ENCODE measurements at places on chromosomes 1 and 21.

DNA sequence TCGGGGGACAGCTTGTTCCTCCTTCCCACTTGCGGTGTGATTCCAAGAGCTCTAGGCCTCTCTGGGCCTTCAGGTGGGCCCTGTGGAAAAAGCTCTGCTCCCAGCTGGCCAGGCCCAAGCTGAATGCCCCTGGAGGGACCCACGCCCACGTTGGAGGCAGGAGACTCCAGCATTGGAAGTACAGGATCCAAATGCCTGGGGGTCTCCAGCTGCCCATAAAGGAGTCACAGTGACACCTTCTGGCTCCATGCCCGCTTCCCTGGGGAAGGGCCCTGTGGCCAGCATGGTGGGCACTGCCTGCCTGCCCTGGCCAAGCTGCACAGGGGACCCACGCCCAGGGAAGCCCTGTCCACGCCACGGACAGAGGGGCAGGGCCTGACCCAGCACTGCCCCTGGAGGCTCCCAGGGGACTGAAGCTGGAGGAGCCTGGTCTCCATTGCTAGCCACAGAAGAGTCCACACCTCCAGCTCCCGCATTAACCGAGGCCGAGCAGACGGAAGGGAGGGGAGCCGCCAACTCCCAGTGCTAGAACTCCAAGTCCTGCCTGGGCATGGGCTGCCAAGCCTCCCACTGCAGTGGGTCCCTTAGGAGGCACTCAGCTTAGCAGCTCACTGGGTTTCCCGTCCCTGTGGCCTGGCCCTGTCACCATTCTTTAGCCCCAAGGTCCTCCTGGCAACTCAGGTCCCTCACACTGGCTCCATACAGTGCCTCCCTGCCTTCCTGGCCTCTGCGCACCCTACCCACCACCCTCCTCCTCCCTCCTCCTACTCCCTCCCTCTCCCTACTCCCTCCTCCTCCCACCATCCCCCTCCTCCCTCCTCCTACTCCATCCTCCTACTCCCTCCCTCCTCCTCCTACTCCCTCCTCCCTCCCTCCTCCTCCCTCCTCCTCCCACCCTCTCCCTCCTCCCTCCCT lies 41.9 kb downstream of the WNT9A start:
- DNase-seq: no peak

DNA sequence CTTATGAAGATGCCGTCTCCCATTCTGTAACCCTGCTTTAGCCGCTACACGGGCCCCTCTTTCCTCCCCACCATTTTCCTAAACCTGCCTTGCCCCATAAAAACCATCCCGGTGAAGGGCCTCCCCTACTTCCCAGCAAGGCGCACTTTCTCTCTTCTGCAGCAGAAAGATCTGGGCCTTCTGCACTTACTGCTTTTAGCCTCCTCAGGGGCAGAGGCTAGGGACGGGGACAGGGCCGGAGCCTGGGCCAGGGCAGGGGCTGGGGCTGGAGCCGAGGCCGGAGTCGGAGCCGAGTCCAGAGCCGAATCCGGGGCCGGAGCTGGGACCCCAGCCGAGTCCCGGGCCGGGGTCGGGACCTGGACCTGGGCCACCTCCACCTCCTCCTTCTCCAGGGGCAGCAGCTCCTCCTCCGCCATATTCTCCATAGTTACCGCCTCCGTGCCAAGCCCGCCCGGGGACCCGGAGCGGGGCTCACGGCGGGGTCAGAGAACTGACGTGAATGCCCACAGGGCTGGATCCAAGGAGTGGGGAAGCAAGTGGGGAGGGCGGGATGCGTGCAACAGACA lies 382 bp downstream of the TRMT1L start:
- DNase-seq: peak; percentile 14

DNA sequence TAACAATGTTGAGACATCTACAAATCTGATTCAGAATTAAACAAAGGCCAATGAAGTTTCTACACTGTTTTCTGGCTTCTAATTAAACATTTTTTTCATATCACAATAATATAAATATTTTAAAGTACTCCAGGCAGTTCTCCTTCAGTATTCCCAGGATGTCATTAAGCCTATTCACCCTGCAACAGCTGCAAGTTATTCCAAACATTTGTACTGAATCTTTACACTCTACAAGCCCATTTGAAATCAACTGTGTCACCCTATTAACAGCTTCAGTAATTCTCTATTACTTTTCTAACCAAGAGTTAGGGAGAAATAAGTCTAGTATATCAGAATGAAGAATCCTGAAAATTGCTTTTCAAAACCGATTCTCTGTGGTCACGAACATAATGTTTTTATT lies 124.6 kb downstream of the OLFML2B start:
- DNase-seq: no peak

- no peak for DNase-seq
Measured at GRCh38 chr1:182293119-182293589, 98.4 kb downstream of the GLUL start.

DNA sequence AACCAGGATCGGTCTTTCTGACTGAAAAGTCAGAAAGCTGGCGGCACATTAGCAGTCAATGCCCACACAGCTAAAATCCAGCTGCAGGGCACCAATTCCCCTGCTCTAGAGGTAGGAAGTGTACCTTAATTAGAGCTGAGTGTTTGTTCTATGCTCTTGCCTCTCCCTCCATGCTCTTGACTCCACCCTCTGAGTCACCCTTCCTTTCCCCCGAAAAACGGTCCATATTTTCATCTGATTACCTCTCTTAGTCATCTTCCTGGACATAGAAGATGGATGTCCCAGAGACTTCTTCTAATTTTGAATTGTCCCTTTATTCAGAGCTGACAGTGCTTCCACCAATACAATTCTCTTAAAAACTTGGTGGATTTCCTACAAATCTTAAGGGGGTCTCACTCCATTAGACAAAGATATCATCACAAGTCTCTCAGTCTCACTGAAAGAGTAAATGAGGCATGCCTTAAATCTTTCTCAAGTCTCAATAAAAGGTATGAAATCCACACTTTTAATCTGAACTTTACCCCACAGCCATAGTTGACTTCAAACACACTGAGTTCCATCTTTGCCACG lies 44.1 kb upstream of the SLC19A1 start:
- DNase-seq: no peak

GRCh38 chr1:40090652-40091355 lies 6.2 kb downstream of the PPT1 start:
- peak; percentile 7 for DNase-seq

DNA sequence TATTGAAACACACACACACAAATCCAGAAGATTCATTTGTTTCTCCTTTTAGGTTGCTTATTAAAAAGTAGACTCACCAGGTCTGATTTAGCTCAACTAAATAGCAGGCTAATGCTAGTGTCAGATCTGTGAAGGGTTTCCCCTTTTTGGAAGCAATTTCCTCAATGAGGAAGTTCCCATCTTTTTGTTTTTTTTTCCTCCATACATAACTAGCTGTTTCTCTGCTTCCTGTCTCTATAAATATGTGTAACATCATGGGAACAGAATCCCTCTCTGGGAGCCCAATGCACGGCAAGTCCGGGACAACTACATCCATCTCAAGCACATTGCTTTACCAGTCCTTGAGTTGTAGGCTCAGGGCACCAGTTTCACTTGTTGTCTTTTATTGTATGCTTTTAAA lies 1421.1 kb downstream of the PLA2G4A start:
- no peak for DNase-seq

DNA sequence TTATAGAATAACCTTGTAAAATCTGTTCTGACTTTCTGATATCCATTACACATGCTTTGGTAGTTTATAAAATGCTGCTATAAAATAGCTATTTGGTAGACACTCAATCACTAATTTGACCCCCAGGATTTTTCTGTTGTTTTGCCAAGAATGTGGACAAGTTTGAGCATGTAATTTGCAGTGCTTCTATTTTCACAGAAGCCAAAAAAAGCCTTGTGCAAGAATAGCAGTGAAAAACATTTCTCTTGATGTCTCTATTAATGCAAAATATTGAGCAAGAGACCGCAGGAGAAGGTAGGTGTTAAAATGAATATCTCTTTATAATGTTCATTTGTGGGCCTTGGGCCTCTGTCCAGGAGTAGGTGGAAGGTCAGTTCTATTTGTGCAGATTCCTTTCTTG lies 22.5 kb downstream of the MAP3K7CL start:
- DNase-seq: peak; percentile 68

Data from fibroblast of skin of right quadriceps (primary cell).